Esophagus muscularis mucosa (tissue), 4 donors: ENCODE measurements at places on chromosomes 2 and 18. TPM values are rescaled to one million over a fixed set of nuclear protein-coding genes. Genes with fewer than 3 reads are reported as not detected.

- H3K27me3 ChIP-seq: no peaks in the 10 kb centered on the region
- H3K36me3 ChIP-seq: no peaks in the 10 kb centered on the region
- H3K4me1 ChIP-seq: peaks cover 17% of the 10 kb centered on the region
Measured at GRCh38 chr2:38975042-38975441, 85.4 kb downstream of the ARHGEF33 start.

GRCh38 chr18:79634186-79634585 is 45.4 kb upstream of the CTDP1 start:
- no peak for DNase-seq
- no peaks in the 10 kb centered on the region for H3K4me1 ChIP-seq
- peaks cover 8% of the 10 kb centered on the region for H3K27me3 ChIP-seq
- no peak overlapping the region for H3K4me3 ChIP-seq
- H3K27ac ChIP-seq: no peak overlapping the region

- H3K27me3 ChIP-seq: no peaks in the 10 kb centered on the region
- H3K4me1 ChIP-seq: peaks cover 39% of the 10 kb centered on the region
- DNase-seq: no peak
- H3K36me3 ChIP-seq: no peaks in the 10 kb centered on the region
- no peak overlapping the region for H3K4me3 ChIP-seq
Measured at GRCh38 chr2:48711343-48711742, 44.2 kb downstream of the LHCGR start.

DNA sequence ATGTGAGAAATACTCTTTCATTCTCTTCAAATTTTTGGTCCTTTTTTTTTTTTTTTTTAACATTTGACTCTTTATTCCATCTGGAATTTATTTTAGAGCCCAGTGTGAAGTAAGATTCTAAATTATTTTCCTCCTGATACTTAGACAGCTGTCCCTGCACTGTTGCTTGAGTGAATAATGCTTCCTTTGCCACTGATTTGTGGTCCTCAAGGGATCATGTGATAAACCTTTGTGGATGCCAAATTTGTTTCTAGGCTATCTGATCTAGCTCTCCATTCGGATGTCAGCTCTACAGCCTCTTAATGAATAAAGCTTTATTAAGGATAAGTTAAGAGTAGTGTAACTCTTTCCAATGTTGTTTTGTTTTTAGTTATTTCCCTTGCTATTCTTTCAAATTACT is 142.3 kb downstream of the SMAD7 start:
- H3K27ac ChIP-seq: no peak overlapping the region
- no peaks in the 10 kb centered on the region for H3K27me3 ChIP-seq
- DNase-seq: no peak
- peaks cover 18% of the 10 kb centered on the region for H3K4me1 ChIP-seq

GRCh38 chr2:200736646-200737274 is 75.0 kb upstream of the BZW1 start:
- H3K36me3 ChIP-seq: no peaks in the 10 kb centered on the region
- no peak overlapping the region for H3K4me3 ChIP-seq
- DNase-seq: peak; percentile 50
- H3K27ac ChIP-seq: no peak overlapping the region

M1AP gene
- 0.42 TPM for total RNA-seq

- H3K4me1 ChIP-seq: peaks cover 14% of the 10 kb centered on the region
- H3K4me3 ChIP-seq: no peak overlapping the region
- H3K27me3 ChIP-seq: no peaks in the 10 kb centered on the region
- H3K27ac ChIP-seq: no peak overlapping the region
- DNase-seq: no peak
- H3K36me3 ChIP-seq: no peaks in the 10 kb centered on the region
Measured at GRCh38 chr2:225867071-225867470, 467.6 kb downstream of the NYAP2 start.

CCDC148 gene
- total RNA-seq: 3.2 TPM

SIX3 gene
- 0.17 TPM for total RNA-seq

DNA sequence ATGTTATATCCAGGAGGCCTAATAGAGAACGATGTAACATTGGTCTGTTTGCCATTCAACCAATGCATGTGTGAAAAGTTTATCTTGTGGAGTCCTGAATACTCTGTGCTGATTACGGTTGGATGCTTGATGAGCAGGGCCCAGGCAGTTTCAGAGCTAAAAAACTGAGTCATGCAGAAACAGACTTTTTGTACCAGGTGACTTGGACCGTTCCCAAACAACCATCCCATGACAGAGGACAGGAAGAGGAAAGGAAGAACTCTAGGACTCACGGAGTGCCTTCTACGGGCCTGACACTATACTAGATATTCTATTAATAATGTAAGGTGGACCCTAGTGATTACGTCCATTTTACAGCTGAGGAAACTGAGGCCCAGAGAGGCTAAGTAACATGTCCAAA is 142.1 kb downstream of the ARHGAP28 start:
- H3K27ac ChIP-seq: no peak overlapping the region
- DNase-seq: no peak
- no peaks in the 10 kb centered on the region for H3K27me3 ChIP-seq
- no peak overlapping the region for H3K4me3 ChIP-seq

- no peaks in the 10 kb centered on the region for H3K4me1 ChIP-seq
- H3K27me3 ChIP-seq: no peaks in the 10 kb centered on the region
- H3K36me3 ChIP-seq: no peaks in the 10 kb centered on the region
- no peak overlapping the region for H3K27ac ChIP-seq
- H3K4me3 ChIP-seq: no peak overlapping the region
Measured at GRCh38 chr2:150681120-150681804, 193.8 kb upstream of the RND3 start.

- H3K27ac ChIP-seq: no peak overlapping the region
- peaks cover 14% of the 10 kb centered on the region for H3K4me1 ChIP-seq
- no peak for DNase-seq
- H3K27me3 ChIP-seq: no peaks in the 10 kb centered on the region
Measured at GRCh38 chr2:41914936-41915335, 132.9 kb upstream of the PKDCC start.

- H3K27me3 ChIP-seq: no peaks in the 10 kb centered on the region
- H3K36me3 ChIP-seq: no peaks in the 10 kb centered on the region
- DNase-seq: no peak
- H3K27ac ChIP-seq: no peak overlapping the region
- H3K4me1 ChIP-seq: no peaks in the 10 kb centered on the region
Measured at GRCh38 chr2:44894058-44894457, 47.4 kb upstream of the SIX3 start.

DNA sequence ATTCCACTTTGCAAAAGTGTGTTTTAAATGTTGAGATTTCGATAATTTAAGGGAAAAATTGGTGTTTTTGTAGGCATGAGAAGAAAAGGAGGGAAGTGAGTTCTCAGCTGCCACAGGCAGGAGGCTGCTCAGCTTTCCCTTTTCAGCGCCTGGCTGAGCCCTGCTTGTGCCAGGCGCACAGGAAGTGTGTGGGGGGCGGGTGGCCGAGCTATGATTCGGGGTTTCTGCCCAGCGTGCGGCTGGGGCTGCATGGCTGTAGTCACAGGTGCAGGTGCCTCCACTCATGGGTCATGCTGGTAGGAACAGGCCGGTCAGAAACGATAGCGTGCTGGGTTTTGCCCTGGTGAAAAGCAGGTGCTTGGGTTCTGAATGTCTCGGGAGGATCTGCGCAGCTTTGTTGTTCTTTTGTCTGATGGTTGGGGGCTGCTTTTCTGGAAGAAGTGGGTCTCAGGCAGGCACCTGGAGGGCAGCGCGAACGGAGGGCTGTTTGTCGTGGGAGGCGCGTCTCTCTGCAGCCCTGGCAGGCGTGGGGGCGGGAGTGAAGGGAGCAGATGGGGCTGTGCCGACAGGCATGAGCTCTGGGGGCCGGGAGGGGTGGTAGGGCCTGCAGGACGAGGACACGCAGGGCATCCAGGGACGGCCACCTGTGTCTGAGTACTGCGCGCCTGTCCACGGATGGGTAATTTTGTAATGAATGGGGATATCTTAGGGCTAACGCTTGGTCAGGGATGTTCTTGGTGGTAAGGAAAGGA is 2.1 kb downstream of the KCNG2 start:
- H3K27ac ChIP-seq: no peak overlapping the region
- no peak overlapping the region for H3K4me3 ChIP-seq
- DNase-seq: no peak
- peaks cover 21% of the 10 kb centered on the region for H3K4me1 ChIP-seq
- no peaks in the 10 kb centered on the region for H3K36me3 ChIP-seq

- H3K27ac ChIP-seq: no peak overlapping the region
- no peaks in the 10 kb centered on the region for H3K27me3 ChIP-seq
- no peak for DNase-seq
- H3K4me3 ChIP-seq: no peak overlapping the region
- H3K4me1 ChIP-seq: no peaks in the 10 kb centered on the region
Measured at GRCh38 chr2:25690058-25690457, 16.7 kb upstream of the DTNB start.

SEH1L gene
- total RNA-seq: 42.6 TPM

SCYGR2 gene
- total RNA-seq: not detected

- no peak overlapping the region for H3K27ac ChIP-seq
- no peaks in the 10 kb centered on the region for H3K27me3 ChIP-seq
Measured at GRCh38 chr2:189175869-189176433, 3.6 kb downstream of the COL5A2 start.

CERKL gene
- not detected for total RNA-seq

DNA sequence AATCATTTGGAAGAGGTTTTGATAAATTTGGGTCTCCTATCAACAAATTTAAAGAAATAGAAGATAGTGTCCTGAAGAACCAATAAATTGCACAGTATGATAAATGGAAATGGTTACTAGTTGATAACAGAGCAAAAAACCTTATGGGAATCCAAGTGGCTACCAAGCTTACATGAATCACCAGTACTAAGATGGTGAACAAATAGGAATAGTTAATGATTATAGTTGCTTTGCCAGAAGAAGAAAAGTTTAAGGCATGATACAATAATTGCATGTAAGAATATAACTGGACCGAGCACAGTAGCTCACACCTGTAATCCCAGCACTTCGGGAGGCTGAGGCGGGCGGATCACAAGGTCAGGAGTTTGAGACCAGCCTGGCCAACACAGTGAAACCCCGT is 19.6 kb upstream of the INO80D start:
- DNase-seq: no peak
- no peaks in the 10 kb centered on the region for H3K27me3 ChIP-seq
- no peaks in the 10 kb centered on the region for H3K36me3 ChIP-seq
- H3K27ac ChIP-seq: no peak overlapping the region

GRCh38 chr2:191678437-191679100 is 633 bp downstream of the NABP1 start:
- H3K4me3 ChIP-seq: peak overlapping the region; percentile 81
- no peak for DNase-seq
- peaks cover 25% of the 10 kb centered on the region for H3K4me1 ChIP-seq
- H3K27ac ChIP-seq: peak overlapping the region; percentile 93
- H3K36me3 ChIP-seq: peaks cover 17% of the 10 kb centered on the region

CGREF1 gene
- total RNA-seq: not detected
